ENCODE measurements at places on chromosomes 4 and X. TPM values are rescaled to one million over a fixed set of nuclear protein-coding genes. Genes with fewer than 3 reads are reported as not detected.

DNA sequence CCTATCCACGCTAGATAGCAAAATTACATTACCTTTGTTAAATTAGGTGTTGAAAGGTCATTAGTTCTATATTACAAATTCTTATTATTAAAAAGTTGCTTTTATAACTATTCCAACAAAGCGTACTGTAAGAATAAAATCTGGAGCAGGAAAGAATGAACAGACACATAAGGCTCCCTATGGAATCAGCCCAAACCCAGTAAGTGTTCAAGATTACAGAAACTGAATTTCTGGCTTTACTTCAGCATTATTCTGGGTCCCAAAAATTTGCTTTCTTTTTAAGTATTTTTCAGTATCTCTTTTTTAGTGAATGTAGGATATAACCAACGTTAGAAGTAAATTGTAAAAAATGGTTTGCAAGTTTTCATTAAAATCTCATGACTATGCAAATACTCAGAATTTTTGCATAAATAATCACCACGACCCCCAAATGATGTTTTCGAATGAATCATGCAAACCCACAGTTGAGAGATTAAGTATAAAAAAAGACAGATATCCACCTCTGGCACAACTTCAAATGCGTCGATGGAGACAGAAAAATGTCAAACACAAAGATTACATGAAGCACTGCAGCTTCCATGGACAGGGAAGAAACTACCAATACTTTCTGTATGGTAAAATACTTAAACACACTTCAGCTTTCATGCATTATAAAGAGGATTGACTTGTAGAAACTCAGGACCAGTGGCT, 238.5 kb downstream of the RASL11B start:
- no peak for DNase-seq

DNA sequence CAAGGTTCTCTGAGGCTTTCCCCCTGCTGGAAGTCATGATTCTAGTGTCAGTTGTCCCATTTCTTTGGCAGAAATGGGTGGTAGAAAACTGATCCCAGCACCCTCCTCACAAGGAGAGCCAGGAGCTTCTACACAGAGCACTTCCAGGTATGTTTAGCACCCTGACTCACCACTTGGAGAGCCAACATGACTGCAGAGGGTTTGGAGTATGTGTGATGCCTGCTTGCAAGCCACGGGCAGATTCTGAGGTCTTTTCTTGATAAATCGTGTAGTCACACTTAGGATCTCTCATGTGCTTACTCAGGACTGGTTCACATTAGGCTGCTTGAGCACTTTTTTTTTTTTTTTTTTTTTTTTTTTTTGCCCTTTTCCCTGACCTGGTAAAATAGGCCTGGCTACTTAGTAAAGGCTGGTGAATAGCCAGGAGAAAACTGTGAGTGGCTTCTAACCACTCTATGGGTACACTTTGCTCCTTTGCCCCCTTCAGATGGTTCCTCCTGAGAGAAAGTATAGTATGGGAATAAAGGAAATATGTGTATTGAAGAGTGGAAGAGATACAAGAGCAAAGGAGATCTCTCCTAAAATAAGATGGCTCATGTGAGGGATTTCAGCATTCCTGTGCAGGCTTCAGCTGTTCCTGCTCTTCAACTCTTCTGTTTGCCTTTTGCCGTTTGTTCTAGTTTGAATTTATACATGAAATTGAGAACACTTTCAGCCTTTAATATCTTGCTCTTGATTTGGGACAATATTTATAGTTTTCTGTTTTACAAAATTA, 103.6 kb downstream of the EMCN start:
- DNase-seq: no peak

- DNase-seq: peak; percentile 22
These were observed 340.9 kb upstream of the CTSO start for GRCh38 chr4:156294577-156294976.

- DNase-seq: no peak
These were observed 57.0 kb upstream of the RAI2 start for GRCh38 chrX:17917945-17918577.

The NOX1 gene
- total RNA-seq: not detected

The ATP1B4 gene
- total RNA-seq: not detected

The PRSS12 gene
- 14.9 TPM for total RNA-seq

The PRDM5 gene
- 17.3 TPM for total RNA-seq

The NCAPG gene
- total RNA-seq: 77.1 TPM

The ZNF630 gene
- total RNA-seq: 1.4 TPM
